ENCODE measurements at places on chromosomes 13 and 19.

- DNase-seq = no peak
Measured at GRCh38 chr19:5152767-5153532, 184.0 kb downstream of the KDM4B start.

DNA sequence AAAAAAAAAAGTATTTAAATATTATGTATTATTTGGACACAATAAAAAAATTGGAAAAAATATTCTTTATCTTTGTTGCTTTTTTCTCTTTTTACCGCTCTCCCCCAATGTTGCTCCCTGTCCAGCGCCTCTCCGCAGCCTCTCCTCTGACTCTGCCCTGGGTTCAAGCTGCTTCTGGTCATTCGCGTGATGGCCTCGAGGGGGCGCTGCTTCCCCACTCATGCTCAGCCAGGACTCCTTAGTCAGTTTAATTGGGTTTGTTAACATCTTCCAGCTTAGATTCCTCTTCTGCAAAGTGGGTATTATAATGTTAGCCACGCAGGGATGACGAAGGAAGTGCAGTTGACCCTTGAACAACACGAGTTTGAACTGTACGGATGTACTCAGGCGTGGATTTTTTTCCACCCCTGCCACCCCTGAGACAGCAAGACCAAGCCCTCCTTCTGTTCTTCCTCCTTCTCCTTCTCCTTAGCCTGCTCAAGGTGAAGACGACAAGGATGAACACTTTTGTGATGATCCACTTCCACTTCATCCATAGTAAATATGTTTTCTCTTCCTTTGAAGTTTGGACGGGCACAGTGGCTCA lies 4.9 kb upstream of the NWD1 start:
- peak; percentile 65 for DNase-seq

- DNase-seq = no peak
Measured at GRCh38 chr19:29527500-29528328, 1.9 kb downstream of the VSTM2B start.

DNA sequence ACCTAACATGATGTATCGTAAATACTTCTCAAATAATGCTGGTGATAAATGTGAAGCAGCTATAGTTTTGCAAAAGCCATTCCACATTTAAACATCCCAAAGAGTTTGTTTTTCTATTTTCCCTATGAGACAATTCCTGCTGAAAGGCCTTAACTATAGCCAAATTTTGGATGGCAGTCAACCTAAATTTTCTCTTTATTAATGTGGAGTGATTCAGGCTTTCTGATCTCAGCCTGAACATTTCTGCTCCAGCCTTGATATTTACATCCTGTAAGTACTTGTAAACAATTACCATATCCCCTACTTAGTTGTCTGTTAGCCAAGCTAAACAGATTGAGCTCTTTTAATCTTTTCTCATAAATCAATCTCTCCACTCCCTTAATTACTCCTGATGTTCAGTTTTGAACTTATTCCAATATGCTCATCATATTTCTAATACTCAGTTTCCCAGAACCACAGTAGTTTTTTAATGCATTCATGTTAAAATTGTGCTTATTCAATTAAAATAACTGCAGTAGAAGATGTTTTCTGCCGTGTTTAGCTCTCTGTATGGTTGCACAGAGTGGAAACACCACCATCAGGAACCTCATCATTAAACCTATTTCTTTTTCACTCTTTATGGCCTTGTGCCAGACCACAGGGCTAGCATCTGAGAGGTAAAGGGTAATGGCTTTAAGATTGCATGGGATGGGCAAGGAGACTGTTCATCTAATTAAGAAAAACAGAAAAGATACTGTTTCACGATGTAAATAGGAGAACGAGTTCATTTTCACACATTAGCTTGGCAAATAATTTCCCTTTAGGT lies 1235.2 kb upstream of the SLC10A2 start:
- DNase-seq = no peak

DNA sequence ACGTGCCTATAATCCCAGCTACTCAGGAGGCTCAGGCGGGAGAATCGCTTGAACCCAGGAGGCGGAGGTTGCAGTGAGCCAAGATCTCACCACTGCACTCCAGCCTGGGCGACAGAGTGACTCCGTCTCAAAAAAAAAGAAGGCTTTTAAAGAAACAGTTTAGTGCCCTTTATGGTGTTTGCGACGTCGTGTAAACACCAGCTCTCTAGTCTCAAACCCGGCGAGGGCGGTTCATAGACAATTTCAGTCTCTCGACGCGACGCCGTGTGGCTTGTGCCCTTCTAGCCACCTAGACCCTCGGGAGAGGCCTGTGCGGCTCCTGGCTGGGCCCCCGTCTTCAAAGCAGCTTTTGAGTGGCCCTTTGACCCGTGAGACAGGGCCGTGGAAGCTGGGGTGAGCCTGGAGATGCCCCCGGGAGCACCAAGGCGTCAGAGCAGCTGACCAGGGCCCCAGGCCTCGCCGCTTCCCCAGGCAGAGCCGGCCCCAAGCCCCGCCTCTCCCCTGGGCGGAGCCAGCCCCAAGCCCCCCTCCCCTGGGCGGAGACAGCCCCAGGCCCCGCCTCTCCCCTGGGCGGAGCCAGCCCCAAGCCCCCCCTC lies 5.0 kb upstream of the MADCAM1 start:
- DNase-seq = no peak

- no peak for DNase-seq
Measured at GRCh38 chr13:33033051-33033812, 17.0 kb downstream of the KL start.

DNA sequence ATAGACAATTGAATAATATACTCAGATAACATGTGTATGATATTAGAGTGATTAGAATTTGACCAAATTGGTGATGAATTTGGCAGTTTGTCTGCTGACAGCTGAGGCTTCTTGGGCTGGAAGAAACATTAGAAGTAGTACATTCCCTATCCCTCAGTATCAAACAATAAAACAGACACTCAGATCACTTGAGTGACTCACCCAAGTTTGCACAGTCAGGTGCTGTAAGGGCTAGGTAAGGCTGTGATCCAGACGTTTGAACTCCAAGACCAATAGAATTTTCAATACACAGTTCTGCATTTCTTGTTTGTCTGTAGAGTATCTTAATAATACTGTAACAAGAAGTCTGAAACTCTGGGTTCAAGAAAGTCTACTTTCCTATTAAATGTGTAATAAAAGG lies 223.5 kb downstream of the POSTN start:
- DNase-seq = no peak

- no peak for DNase-seq
Measured at GRCh38 chr13:41709511-41709910, 251.4 kb downstream of the VWA8 start.

- no peak for DNase-seq
Measured at GRCh38 chr19:34364830-34365462, at the start of gene GPI. Gene GPI (plus strand): TSS chr19:34365196. CDS start chr19:34365267, 71 bp downstream.

GRCh38 chr13:89554801-89555200 lies 1792.7 kb upstream of the MIR17HG start:
- no peak for DNase-seq

DNA sequence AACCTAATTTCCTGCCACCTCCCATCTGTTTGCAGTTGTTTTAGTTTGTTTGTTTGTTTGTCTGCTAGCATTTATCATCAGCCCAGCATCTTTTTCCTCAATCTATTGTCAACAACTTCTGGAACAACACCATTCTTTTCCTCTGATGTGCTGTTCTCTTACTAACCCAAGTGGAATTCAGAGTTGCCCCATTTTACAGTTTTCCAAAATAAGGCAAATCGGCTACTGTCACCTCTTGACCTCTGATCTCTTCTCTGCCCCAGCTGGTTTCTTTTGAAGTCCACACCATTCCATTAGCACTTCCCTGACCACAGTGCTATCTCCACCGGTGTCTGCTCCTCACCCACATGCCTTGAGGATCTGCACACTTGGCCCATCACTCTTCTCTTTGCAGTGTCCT lies 102.4 kb downstream of the EFNB2 start:
- DNase-seq = no peak

DNA sequence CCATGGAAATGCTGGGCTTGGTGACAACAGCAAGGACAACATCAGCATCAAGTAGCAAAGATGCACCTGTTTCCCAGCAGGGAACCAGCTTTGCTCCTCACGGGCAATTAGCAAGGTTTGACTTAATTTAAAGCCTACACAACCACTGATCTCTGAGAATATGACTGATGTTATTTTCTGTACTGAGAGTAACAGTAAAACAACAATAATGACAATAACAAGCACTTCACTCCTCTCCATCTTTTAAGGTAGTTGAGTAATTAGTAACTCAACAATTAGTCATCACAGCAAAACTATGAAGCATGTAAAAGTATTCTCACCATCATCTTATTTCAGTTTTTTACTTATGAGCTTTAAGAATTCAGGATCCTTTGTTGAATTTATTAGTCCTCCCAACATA lies 37.3 kb downstream of the ENOX1 start:
- no peak for DNase-seq

GRCh38 chr19:4172861-4173473 lies 9.4 kb downstream of the SIRT6 start:
- no peak for DNase-seq

GRCh38 chr13:45519493-45519892 lies 54.8 kb downstream of the COG3 start:
- no peak for DNase-seq

GRCh38 chr13:95185851-95186250 lies 115.4 kb downstream of the ABCC4 start:
- no peak for DNase-seq

- no peak for DNase-seq
Measured at GRCh38 chr19:46670813-46671212, 9.8 kb upstream of the DACT3 start.

- no peak for DNase-seq
Measured at GRCh38 chr13:27037571-27037970, 134.0 kb downstream of the USP12 start.

DNA sequence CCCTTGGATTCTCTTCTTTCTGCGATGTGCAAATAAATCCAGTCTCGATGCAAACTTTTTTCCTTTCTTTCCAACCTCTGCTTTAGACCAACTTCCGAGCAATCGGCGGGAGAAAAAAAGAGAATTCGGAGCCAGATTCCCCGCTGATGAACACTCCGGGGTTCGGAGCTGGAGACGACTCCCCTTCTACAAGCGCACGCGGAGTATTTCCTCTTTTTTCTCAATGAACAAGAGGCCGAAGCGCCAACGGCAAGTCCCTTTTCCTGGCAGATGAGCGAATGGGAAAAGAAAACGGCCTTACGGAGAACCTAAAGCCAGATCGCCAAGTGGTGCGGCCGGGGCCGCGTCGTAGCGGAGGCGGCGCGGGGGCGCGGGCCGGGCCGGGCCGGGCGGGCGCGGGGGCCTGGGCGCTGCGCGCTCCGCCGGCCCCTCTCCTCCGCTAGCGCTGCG lies 250 bp downstream of the SPRY2 start:
- no peak for DNase-seq

DNA sequence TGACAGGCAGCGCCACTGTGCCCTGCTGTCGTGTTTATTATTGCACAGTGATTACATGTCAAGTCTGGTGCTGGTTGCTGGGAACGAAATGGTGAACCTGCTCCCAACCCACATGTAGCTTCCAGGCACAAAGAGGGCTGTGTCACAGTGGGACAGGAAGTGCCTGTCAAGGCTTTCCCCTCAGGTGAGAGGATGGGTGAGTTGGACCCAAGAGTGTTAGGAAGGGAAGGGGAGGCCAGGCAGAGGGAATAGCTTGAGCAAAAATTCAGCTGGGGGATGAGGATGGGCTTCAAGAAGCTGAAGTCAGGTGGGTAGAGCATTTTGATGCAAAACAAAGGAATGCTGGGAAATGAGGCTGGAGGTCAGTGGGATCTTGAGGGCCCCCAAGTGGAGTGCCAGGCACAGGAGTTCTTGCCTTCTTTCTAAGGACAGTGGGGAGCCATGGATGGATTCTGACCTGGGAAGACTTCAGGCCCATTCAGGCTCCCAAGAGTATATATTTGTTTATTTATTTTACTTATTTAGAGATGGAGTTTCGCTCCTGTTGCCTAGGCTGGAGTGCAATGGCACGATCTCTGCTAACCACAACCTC lies 8.5 kb upstream of the QTRT1 start:
- DNase-seq = no peak

DNA sequence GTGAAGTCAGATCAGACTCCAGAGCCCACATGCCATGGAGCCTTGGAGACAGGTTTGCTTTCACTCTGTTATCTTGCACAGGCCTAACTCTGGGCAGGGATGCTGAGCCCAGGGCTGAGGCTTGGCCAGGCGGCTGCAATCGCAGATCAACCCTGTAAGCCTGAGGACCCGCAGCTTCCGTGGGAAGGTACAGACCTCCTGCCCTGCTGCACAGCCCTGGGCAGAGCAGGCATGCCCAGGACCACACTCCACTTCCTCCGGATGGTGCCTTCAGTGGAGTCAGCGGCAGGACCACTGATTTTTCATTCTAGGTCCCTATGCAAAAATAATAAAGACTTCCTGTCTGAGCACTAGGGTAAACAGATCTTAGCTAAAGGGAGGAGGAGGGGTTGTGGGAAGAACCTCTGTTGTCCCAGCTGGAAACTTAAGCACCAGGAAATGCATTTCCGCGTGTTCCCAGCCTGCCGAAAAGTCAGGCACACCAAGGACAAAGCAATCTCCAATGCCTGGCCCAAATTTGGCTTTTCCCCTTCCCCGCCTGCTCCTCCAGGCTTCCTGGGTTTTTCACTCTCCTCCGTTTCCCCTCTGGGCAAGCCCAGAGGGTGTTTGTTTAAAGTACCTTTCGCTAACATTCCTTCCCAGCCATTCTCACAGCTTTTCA lies 87.3 kb downstream of the KCTD15 start:
- DNase-seq = no peak

GRCh38 chr19:44846455-44847143 lies 502 bp downstream of the NECTIN2 start:
- no peak for DNase-seq

DNA sequence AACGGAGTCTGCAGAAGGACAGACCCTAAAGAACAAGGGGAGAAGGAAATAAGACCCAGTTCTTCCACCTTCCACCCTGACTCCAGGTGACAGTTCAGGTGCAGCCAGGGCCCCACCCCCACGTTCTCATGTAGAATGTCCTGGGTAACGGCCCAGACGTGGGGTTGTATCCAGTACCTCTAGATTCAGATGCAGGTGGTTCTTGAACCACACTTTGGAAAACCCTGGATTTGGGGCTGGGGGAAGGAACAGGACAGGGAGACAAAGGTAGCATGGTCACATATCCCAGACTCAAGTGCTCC lies 2.2 kb downstream of the DMPK start:
- no peak for DNase-seq

DNA sequence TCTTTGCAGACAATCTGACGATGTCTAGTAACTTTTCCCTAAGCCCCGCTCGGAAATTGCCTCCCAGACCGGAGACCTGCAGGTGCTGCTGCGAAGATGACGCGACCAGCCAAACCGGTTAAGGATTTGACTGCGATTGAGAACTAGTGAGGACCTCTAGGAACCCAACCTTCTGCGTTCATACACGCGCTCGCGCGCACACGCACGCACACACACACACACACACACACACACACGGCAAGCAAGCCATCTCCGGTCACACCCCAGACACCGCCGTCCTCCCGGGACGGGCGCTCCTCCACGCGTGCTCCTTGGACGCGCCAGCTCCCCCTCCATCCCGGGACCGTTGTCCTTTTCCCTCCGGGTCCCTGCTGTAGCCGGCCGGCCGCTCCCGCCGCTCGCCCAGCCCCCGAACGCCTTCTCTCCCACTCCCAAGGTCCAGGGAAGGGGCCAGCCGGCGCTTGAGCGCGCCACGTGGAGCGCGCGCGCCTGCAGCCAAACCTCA lies 1.2 kb downstream of the TBC1D4 start:
- no peak for DNase-seq

Data from ascending aorta (tissue), 2 donors.